ENCODE measurements at places on chromosomes 2 and 18. TPM values are rescaled to one million over a fixed set of nuclear protein-coding genes. Genes with fewer than 3 reads are reported as not detected.

DNA sequence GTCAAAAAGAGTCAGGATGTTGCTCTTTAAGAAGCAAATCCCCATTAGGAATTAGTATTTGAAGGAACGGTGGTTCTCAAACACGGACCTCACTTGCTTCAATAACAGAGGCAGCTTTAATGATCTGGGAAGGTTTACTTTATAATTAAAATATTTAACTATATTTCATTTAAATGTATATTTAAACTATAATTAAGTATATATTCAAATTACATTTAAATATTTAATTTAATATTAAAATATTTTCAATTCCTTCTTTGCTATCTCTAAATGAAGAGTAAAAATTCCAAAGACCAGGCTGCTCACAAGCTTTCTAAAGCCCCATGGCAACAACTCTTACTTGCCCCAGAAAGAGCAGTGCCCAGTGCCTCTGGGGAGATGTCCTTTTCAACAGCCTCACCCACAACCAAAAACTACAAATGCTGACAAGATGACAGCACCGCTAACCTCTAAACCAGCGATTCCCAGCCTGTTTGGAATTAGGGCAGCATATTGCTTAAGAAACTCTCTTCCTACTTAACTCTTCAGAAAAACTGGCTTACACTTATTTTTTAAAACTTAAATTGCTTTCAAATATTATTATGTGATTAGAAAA, 62.9 kb upstream of the POU3F3 start:
- no peak for DNase-seq

GRCh38 chr18:32258558-32259204, 68.8 kb downstream of the MEP1B start:
- DNase-seq: no peak

The RAD51AP2 gene
- polyA plus RNA-seq: not detected

DNA sequence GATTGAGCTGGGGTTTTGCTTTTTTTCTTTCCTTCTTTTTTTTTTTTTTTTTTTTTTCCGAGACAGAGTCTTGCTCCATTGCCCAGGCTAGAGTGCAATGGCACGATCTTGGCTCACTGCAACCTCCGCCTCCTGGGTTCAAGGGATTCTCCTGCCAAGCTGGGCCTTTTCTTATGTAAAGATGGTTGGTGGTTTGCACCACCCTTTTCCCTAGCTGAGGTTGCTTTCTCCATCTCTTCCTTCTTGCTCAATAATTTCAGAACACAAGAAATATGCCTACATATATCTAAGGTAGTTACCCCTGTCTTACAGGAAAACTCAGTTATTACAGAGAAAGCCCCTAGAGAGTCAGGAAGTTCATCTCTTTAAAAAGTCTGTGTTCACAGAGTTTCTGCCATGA, 7.0 kb downstream of the TTC39C start:
- no peak for DNase-seq

The ERBB4 gene
- polyA plus RNA-seq: not detected

The SLC14A1 gene
- 80.5 TPM for polyA plus RNA-seq

The MYO7B gene
- not detected for polyA plus RNA-seq

DNA sequence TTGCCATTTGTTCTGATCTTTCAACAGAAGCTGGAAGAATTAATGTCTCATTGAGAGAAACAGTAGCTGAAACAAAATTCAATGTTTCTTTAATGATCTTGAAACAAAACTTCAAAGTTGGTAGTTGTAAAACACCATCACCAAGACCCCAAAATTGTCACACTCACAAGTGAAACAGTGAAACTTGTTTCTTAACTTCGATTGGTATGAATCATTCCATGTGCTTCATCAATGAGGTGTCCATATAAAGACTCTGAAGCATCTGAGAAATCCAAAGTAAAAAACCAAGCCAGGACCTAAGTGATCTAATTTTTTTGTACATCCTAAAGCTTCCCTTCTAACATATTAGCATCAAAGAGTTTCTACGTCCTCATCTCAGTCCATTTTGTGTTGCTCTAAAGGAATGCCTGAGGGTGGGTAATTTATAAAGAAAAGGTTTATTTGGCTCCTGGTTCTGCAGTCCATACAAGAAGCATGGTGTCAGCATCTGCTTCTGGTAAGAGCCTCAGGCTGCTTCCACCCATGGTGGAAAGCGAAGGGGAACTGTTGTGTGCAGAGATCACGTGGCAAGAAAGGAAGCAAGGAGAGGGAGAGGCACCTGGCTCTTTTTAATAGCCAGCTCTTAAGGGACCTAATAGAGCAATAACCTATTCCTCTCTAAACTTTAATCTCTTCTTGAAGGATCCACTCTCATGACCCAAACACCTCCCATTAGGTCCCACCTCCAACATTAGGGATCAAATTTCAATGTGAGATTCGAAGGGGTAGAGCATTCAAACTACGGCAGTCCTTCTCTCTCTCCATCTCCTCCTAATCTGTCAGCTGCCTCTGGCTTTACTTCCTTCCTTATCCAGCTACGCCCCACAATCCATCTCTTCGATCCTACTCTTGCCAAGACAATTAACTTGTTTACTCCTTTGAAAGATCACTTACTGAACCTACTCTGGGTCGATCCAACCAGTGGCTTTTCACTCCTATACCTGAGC, 20.7 kb upstream of the TLK1 start:
- DNase-seq: no peak

DNA sequence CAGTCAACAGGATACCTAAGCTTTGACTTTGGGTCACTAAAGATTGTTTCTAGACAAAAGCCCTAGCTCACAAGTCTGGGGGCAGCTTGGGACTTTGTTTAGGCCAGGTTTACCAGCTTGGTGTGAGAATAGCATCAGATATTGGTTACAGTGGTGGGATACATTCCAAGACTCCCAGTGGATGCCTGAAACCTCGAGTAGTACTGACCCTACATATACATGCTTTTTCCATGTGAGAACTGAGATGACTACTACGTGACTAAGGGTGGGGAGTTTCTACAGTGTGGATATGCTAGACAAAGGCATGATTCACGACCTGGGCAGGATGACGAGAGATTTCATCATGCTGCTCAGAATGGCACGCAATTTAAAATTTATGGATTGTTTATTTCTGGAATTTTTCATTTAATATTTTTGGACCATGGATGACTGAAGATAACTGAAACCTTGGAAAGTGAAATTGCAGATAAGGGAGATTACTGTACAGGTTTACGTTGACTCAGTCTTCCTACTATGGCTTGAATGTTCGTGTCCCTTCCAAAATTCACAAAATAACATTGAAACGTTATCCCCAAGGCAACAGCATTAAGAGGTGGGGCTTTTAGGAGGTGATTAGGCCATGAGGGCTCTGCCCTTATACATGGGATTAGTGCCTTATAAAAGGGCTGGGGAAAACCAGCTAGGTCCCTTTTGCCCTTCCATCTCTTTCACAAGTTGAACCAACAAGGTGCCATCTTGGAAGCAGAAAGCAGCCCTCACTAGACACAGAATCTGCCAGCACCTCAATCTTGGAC, 50.2 kb upstream of the CTAGE1 start:
- peak; percentile 96 for DNase-seq

Measured in AG04450 (cell line).